ENCODE measurements at places on chromosomes 4 and X.

GRCh38 chr4:133390198-133390855, 241.2 kb downstream of the PCDH10 start:
- DNase-seq = no peak

DNA sequence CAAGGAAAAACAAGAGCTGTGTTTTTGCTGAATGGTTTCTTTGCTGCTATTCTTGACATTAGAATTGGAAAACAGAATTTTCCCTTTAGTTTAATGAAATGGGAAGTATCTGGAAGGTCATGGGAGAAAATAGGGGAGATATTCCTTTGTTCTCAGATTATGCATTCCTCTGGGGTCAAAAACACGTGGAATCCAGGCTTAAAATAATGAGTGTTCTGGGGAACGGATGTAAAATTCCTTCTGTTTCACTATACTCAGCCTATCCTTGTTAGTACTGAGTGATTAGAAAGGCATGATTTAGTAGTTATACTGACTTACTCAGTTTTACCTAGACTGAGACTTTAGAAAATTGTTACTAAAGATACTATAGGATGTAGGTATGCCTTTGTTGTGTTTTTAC, 107.3 kb downstream of the ARHGAP10 start:
- DNase-seq = no peak

- no peak for DNase-seq
Observed at GRCh38 chrX:56248492-56248891, 16.3 kb downstream of the KLF8 start.

DNA sequence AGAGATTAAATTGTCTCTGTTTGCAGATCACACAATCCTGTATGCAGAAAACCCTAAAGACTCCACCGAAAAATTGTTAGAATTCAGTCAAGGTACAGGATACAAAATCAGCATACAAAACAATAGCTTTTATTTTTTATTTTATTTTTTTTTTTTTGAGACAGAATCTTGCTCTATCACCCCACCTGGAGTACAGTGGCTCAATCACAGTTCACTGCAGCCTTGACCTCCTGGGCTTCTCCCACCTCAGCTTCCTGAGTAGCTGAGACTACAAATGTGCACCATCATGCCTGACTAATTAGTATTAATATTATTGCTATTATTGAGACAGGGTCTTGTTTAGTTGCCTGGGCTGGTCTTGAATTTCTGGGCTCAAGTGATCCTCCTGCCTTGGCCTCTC, 8.9 kb upstream of the PLXNB3 start:
- no peak for DNase-seq

GRCh38 chrX:110317061-110317819, 645 bp downstream of the AMMECR1 start:
- DNase-seq = peak; percentile 18

DNA sequence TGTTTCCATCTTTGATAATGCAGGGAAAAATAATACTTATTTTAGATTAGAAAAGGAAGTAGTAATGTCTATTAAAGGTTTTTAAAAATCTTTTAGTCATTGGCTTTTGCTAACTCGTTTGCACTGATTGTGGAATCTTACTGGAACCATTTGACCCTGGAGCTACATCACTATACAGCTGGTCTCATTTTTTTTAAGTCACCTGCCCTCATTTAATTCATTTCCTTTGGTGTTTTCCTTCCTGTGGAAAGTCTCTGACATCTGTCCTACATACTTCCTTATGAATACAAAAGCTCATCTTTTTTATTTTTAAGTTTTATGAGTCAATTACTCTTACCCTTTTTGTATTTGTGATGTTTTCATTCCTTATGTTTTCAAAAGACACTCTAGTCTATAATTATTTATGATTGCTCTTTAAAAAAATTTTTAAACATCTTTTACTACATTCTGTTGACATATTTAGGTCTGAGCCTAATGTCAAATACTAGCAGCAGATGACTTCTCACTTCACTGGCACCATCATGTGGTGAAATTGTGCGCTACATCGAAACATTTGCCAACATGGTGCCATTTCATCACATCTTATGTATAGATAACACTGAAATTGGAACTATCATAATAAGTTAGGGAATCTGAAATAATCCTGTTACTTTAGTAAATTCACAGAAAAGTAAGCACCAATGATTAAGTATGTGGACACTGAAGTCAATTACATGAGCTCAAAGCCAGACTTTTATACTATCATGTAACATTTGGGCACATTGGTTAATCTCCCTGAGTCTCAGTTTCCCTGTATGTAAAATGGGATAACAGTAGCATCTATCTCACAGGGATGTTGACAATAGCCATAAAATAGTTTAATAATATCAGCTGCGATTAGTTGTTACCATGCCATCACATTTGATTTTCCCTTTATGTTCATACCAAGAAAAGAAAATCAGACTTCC, 9.4 kb upstream of the MMAA start:
- DNase-seq = peak; percentile 16

DNA sequence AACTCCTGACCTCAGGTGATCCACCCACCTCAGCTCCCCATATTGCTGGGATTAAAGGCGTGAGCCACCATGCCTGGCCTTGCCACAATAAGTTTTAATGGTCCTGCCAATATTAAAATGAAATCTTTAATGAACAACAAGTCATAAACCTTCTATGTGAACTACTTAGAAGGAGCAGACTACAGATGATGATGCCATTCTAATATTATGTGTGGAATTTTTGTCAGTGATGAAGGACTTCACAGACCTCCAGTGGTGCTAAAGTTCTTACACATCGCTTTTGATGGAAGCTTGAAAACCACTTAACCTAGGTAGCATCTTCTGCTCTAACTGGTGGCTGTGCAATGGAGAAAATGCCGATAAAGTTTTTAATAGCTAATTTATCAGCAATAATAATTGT, 331.4 kb downstream of the CCSER1 start:
- no peak for DNase-seq

GRCh38 chr4:151798678-151799416, 38.0 kb upstream of the GATB start:
- no peak for DNase-seq

DNA sequence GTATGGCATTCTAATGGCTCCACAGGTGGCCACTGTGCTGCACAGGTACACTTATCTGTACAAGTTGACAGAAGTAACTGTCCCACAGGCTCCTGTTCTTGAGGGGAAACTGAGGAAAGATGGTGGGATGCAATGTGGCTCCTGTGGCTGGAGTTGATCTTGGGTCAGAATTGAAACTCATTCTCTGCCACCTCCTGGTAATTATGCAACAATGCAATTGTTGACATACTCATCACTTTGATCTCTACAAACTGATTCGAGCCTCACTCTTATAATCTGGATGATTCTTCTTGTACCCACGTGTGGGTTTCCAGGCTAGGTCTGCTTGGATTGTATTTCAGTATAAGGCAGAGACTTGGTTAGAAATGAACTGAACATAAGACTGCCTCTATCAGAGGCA, 148.8 kb downstream of the CCNG2 start:
- DNase-seq = no peak

Data from H54 (cell line).